ENCODE measurements at places on chromosomes 16 and 17.

GRCh38 chr17:62652251-62653001, 25.0 kb downstream of the MRC2 start:
- no peak for DNase-seq

DNA sequence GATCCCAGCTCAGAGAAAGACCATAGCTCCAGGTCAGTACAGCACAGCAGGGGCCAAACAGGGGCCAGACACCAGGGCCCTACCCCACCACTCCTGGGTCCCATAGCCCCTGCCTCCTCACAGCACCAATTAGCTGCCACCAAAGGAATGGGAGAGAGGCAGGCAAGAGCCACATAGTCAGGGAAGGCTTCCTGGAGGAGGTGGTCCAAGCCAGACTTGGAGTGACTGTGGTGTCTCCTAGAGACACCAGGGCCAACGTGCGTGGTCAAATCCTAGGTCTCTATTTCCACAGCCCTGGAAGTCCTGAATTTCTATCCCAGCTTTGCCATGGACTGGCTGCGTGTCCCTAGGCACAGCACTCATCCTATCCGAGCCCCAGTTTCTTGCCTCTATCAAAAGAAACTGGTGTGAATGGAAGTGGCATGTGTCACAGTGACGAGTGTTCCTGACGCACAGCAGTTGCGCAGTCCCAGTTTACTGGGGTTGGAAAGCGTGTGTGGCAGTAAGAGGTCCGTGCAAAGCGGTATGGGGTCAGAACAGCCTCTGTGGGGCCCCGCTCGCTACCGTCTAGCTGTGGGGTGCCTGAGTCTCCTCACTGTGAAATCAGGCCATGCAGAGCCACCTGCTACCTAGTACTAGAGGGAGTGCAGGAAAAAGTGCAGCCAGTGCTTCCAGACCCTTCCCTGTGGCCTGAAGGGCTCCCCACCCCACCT, 23.5 kb downstream of the KCNJ12 start:
- DNase-seq, result no peak

DNA sequence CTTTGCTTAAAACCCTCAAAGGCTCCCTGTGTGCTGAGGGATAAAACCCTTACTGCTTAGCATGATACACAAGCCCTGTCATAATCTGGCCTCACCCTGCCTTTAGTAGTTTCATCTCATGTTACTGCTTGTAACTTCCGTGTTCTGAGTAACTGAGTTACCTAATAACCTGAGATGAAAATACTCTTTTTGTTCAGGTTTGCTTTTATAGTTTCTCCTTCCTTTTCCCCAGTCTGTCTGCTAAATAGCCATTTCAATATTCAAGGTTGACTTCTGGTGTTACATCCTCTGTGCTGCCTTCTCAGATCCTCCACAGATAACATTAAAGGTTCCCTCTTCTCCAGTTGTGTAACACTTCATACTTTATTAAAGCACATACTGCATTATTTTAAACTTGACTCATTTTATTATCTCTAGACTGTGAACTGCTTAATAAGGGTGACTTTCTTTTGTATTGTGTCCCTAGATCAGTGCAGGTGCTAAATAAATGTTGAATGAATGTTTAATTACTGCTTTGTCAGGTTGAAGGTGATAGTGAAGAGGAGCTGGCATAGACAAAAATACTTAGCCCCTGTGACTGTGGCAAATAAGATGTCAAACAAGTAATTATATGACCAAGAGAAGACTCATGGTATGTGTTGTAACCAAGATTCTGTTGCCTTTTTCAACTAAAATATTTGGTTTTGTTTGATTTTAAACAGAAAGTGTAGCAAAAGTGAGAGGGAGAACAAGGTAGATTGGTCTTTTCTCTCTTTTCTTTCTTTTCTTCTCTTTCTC, 47.8 kb downstream of the NFAT5 start:
- no peak for DNase-seq

GRCh38 chr17:50393700-50394099, 3.6 kb downstream of the LRRC59 start:
- DNase-seq, result no peak

DNA sequence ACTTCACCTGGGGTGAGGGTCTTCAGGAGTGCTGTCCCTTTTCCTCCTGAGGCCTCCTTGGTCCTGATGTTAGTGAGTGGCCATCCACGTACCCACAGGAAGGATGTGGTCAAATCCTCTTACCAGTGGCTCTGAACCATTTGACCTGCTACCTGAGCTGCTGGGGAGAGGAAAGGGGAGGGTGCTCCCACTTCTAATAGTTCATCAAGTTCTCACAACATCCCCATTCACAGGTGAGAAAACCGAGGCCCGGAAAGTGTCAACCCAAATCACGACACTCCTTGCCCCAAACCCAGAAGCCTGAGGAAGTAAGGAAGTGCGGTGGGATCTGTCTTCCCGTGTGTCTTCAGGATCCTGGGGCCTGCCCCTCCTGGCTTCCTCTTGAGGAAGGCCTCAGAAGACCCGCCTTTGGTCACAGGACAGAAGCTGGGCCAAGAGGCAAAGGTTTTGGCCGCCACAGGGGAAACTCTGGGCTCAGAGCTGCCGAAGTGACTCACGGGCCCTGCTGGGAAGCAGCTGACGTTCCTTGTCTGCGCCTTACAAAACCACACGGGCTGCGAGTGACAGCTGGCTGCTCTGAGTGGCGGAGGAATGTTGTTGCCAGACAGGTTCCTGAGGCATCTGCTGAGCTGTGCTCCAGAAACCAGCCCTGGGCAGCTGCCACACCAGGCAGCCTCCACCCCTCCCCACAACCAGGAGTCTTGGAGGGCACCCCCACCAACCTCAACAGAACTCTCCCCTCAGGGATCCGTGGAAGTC, 13.9 kb upstream of the KIFC3 start:
- DNase-seq, result peak; percentile 41

DNA sequence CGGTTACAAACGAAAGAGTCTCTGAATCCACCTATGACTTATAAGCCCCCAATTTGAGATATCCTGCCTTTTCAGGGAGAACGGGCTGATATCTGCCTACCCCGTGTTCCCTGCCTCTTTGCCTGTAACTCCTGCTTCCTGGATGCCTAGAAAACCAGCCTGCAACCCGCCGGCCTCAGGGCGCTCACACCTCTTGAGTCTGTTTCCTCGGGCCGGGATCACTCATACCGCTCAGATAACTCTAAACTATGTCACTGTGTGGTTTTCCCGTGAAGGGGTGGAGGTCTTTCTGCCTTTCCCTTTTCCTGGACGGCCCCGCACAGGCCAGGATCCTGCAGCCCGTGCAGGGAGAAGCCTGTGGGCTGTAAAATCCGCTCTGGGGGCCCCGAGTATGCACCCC, 10.4 kb downstream of the RPUSD1 start:
- DNase-seq, result no peak

GRCh38 chr17:57051886-57052361, 33.1 kb upstream of the AKAP1 start:
- no peak for DNase-seq

DNA sequence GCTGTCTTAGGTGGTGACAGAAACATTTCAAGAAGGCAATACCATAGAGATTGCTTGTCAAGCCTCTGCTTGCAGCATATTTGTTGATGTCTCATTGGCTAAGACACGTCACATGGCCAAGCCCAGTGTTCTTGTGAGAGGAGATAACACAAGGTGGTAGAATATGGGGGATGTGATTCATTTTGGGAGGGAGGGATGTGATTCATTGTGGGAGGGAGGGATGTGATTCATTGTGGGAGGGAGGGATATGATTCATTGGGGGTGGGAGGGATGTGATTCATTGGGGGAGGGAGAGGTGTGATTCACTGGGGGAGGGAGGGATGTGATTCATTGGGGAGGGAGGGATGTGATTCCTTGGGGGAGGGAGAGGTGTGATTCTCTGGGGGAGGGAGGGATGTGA, 470.5 kb upstream of the SALL1 start:
- DNase-seq, result no peak

- no peak for DNase-seq
Observed at GRCh38 chr17:80228477-80228876, 8.2 kb downstream of the SLC26A11 start.

- DNase-seq, result no peak
Observed at GRCh38 chr16:598823-599739, 9.2 kb downstream of the RAB40C start.

DNA sequence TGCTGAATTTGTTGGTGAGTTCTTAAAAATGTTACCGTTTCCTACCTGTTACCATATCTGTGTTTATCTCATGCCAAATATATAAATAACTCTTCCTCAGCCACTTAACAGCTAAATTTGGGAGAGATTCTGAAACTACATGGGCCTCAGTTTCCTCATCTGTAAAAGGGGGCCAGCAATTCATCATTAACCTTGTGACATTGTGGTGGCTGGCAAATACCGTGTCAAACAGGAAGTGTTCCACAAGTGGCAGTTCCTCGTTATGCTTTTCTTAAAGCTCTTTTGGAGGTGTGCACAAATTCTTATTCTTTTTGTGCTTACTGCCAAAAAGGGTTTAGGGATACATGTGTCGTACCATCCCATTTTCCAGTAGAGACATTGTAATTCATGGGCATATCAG, 220.4 kb upstream of the CACNG5 start:
- no peak for DNase-seq

GRCh38 chr16:794853-795466, 5.6 kb downstream of the GNG13 start:
- DNase-seq, result no peak

- DNase-seq, result no peak
Observed at GRCh38 chr17:75505640-75506039, 9.7 kb downstream of the CASKIN2 start.

- no peak for DNase-seq
Observed at GRCh38 chr16:7074715-7075114, 257.9 kb upstream of the RBFOX1 start.

GRCh38 chr17:30594223-30594952, 117.2 kb downstream of the GOSR1 start:
- peak; percentile 69 for DNase-seq

DNA sequence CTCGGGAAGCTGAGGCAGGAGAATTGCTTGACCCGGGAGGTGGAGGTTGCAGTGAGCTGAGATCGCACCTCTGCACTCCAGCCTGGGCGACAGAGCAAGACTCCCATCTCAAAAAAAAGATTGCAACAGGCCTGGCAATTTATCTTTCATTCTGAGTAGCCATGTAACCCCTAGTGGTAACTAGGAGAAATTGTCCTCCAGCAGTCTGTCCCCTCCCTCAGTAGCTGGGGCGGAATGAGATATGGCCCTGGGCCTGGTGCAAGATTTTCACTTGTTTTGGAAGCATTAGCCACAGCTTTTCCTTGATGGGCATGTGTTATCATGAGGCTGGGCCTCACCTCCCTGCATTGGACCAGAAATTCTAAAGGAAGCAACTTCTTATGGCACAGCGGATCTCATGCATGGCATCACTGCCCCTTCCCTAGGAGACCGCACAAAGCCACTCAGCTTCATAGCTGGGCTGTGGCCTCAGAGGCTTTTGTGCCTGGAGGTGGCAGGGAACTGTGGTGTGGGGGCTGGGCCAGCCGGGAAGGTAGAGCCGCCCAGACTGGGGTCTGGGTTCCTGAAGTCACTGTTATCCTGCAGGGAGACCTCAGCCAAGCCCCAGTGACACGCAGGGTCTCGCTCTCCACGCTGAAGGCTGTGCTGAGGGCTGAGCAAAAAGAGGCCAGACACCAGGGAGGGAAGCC, 13.4 kb downstream of the NATD1 start:
- peak; percentile 54 for DNase-seq

- DNase-seq, result peak; percentile 70
Observed at GRCh38 chr16:69796285-69797118, 34.4 kb downstream of the WWP2 start.

DNA sequence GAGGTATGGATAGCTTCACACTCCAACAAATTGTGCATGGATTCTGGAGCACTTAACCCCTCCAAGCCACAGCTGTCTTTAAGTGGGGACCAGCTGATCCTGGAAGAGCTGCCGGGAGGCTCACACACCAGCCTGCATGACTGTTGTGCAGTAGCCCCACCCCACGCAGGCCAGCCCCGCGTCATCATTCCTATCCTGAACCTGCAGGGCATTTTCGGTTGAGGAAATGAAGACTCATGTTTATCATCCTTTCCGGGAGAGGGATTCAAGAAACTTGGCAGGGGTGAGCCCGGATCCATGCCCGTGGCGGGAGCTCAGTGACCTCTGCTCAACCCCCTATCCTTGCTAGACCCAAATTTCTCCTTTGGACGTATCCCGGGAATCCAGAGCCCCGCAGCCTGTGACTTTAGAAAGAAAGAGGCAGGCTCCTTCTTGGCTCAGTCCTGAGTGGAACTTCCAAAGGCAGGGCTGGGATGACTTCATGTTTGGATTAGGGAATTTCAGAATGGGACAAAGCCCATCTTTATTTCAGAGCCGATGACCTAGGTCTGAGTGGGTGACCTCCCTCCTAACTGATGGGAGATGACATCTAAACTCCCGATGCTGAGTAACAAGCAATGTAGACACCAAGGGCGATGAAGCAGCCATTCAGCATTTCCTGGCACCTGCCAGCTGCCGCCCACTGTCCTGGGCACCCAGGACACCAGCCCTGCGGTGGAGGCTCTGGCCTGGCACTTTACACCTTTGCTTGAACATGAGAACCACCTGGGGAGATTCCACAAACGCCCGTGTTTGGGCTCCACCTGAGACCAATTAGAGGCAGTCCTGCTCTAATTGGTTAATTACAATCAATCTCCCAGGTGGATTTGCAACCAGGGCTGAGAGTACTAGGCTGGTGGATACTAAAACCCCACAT, 43.3 kb upstream of the CMIP start:
- no peak for DNase-seq

DNA sequence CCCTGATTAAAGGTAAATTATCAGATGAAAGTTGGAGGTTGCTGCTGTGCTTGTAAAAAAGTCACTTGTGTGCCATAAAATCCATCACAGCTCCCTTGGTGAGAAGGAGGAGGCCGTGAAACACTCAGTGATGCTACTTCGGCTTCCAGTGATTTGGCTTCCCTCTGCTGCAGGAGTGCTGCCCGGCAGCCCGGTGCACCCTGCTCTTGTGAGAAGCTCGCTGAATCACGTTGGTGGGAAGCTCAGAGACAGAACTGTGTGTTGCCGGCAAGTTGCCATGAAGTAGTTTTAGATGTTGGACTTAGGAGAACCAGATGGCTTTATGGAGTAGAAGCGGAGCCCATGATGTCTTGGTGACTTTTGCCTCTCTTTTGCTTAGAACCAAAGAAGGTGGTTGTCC, 33.3 kb downstream of the MSI2 start:
- no peak for DNase-seq

GRCh38 chr16:14014284-14014625, 56.9 kb upstream of the MRTFB start:
- DNase-seq, result no peak

GRCh38 chr17:57114085-57114673, 29.1 kb downstream of the AKAP1 start:
- peak; percentile 53 for DNase-seq

GRCh38 chr16:88461331-88462269, 8.5 kb downstream of the ZFPM1 start:
- DNase-seq, result no peak

All from SK-N-DZ (cell line).